Sigmoid colon (tissue), 7 donors: ENCODE measurements at places on chromosomes 3 and 15. TPM values are rescaled to one million over a fixed set of nuclear protein-coding genes. Genes with fewer than 3 reads are reported as not detected.

DNA sequence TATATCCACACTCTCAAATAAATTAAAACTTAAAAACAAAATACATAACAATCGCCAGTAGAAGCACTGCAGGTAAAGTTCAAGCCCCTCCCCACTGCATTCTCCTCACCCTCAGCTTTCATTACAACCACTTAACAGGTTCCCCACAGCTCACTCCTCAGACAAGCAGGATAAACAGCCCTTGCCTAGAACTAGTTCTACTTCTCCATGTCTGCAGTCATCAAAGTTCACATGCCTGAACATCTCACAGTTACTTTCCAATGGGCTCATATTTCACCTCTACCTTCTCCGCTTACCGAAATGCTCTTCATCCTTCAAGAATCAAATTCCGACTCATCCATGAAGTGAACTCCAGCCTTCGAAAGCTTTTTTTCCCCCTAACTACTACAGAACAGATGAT lies 4.1 kb downstream of the YEATS2 start:
- DNase-seq: no peak

DNA sequence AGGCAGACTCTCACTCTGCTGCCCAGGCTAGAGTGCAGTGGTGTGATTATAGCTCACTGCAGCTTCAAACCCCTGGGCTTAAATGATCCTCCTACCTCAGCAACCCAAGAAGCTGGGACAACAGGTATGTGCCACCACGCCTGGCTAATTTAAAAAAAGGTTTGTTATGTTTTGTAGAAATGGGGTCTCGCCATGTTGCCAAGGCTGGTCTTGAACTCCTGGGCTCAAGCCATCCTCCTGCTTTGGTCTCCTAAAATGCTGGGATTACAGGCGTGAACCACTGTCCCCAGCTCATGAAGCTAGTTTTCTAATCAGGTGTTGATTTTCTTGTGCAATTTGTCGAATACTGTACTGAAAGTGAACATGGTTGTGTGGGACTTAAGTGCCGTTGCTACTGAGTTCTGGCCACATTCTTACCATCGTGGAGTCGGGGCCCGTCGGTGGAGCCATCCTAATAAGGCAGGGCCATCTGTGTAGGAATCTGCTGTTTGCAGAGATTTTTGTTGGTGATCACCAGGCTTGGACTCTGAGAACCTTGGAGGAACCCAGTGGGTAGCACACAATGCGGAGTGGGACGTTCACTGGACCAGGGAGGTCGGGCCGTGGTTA lies 193.2 kb downstream of the GOLGA6L6 start:
- peak; percentile 62 for DNase-seq

- DNase-seq: no peak
These were observed 8.2 kb upstream of the SENP7 start for GRCh38 chr3:101521211-101521701.

DNA sequence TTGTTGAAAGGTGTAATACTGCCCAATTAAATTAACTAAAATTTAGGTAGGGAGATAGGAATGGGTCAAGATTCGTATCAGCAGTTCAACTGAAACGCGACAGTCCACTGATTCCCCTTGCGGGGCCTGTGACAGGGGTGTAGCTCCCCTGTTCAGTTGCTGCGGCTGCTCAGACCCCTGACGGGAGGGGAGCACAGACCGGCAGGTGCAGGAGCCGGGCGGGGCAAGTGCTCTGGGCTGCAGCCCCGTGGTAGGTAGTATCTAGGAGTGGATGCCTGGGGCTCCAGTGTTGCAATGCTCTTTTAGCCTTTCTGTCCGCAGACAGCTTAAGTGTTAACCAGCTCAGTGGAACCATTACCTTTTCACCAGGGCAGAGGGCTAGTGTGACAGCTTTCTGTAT lies 164.9 kb downstream of the ROBO2 start:
- DNase-seq: no peak

DNA sequence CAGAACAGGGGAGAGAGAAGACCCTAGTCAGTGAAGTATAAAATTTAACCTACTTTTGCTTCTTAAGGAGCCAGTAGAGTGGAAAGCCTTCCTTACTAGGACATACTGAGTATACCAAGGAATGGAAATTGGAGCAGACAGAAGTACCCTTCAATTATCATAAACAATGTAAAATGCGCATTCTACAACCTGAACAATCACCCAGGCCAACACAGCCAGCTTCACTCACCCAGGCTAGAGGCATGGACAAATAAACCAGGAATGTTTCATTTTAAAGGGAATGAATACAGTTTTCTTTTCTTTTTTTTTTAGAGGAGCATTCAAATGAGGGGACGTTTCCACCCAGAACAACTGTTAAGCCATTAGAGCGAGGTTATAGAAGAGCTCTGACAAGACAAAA lies 41.9 kb upstream of the PLXND1 start:
- no peak for DNase-seq

DNA sequence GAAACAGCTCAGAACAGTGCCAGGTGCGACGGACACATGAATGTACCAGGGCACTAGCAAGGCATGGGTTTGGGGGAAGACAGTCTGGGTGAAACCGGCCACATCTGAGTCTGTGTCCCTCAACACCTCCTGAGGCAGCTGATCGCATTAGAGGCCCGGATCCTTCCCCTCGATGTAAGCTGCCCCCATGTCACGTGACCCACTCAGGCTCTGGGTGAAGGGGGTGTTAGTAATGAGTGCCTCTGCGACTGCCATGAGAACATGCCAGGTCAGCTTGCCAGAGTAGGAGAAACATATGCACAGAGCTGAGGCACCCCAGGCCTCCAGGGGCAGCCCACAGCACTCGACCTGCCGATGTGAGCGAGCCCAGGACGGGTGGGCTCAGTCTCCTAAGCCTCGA lies 29.7 kb downstream of the PRR23E start:
- no peak for DNase-seq

GRCh38 chr15:58309963-58310928 lies 121.5 kb upstream of the LIPC start:
- peak; percentile 67 for DNase-seq

GPR149 gene
- total RNA-seq: not detected

TMEM207 gene
- not detected for total RNA-seq

CFAP100 gene
- not detected for total RNA-seq

FANCD2 gene
- total RNA-seq: 3.3 TPM

NMNAT3 gene
- total RNA-seq: 13.3 TPM
